HFFc6 (cell line): ENCODE measurements at places on chromosomes 7 and 10. TPM values are rescaled to one million over a fixed set of nuclear protein-coding genes. Genes with fewer than 3 reads are reported as not detected.

DNA sequence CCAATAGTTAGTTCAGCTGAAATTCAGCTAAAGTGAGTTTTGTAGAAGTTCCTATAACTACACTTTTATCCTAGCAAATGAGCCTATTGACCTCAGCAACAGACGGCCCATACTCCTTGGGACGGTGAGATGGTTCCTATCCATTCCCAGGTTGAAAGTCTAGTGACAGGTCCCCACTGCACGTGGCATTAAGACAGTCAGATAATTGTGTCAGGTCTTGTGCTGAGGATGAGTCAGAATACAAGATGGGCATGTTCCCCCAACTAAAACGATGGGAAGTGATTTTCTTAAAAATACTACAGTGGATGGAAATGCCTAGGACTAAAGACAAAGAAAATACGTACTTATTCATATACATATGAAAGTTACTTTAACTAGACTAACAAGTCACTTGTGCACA, 2.1 kb downstream of the CAV1 start:
- peak overlapping the region; percentile 98 for H3K27ac ChIP-seq
- H3K36me3 ChIP-seq, result peaks cover 62% of the 10 kb centered on the region
- peaks cover 10% of the 10 kb centered on the region for H3K27me3 ChIP-seq

GRCh38 chr10:72356115-72356514, 1.4 kb upstream of the DNAJB12 start:
- no peaks in the 10 kb centered on the region; the same call in none of the 2 replicates for H3K27me3 ChIP-seq
- H3K4me3 ChIP-seq, result no peak overlapping the region; the same call in 1 of the 2 replicates
- no peak overlapping the region for H3K27ac ChIP-seq
- peaks cover 36% of the 10 kb centered on the region for H3K4me1 ChIP-seq
- no peak for DNase-seq

- H3K27ac ChIP-seq, result no peak overlapping the region
- DNase-seq, result no peak
- no peaks in the 10 kb centered on the region for H3K4me1 ChIP-seq
- H3K27me3 ChIP-seq, result peaks cover 10% of the 10 kb centered on the region
These were observed 46.9 kb upstream of the WIPI2 start for GRCh38 chr7:5143106-5143505.

DNA sequence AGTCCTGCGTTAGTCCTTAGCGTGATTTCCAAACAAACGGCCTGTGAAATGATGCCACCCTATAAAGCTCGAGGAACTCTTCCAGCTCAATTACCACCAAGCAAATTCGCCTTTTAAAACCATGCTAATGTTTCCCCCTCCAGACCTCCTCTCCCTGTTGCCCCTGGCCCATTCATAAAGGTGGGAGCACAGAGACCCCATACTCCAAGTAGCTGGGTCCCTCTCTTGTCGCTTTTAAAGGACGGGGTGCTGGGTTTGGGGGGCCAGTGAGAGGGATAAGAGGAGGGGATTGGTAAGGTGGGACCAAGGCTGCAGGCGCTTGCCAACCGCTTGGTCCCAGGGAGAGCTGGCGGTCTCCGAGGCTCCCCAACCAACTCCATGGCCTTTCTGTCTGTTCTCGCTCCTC, 1.2 kb downstream of the HMX2 start:
- no peaks in the 10 kb centered on the region for H3K36me3 ChIP-seq
- H3K4me1 ChIP-seq, result peaks cover 26% of the 10 kb centered on the region
- DNase-seq, result no peak
- peak overlapping the region; percentile 18 for H3K4me3 ChIP-seq
- H3K27me3 ChIP-seq, result peaks cover 59% of the 10 kb centered on the region

GRCh38 chr7:147971606-147972110, 618.9 kb upstream of the C7orf33 start:
- no peak overlapping the region for H3K4me3 ChIP-seq
- DNase-seq, result no peak
- H3K4me1 ChIP-seq, result no peaks in the 10 kb centered on the region
- no peaks in the 10 kb centered on the region for H3K36me3 ChIP-seq

The LMOD2 gene
- total RNA-seq, result not detected in 3 replicates
